ENCODE measurements at places on chromosomes 7 and 10.

GRCh38 chr7:4204513-4205165 is 477.5 kb upstream of the FOXK1 start:
- H3K4me1 ChIP-seq, result no peaks in the 10 kb centered on the region
- no peak overlapping the region for H3K4me3 ChIP-seq
- no peaks in the 10 kb centered on the region for H3K36me3 ChIP-seq

- DNase-seq, result no peak
- peaks cover 2% of the 10 kb centered on the region for H3K4me1 ChIP-seq
- no peak overlapping the region for H3K4me3 ChIP-seq
- no peaks in the 10 kb centered on the region for H3K27me3 ChIP-seq
- no peak overlapping the region for H3K27ac ChIP-seq
Measured at GRCh38 chr7:155631155-155631554, 13.3 kb upstream of the RBM33 start.

DNA sequence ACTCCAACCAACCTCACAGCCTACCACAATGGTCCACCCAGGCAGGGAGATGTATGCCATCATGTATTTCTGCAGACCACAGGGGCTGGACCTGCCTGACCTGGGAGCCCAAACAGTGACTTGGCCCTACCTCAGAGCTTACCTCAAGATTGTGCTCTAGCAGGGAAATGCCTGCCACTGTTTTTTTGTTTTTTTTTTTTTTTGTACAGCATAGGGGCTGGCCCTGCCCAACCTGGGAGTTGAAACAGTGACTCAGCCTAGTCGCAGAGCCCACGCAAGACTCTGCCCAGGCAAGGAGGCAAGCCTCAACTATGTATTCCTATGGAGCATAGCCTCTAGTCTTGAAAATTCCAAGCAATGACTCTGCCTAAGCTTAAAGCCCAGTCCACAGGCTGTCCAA is 39.3 kb upstream of the CDK6 start:
- peaks cover 35% of the 10 kb centered on the region for H3K4me1 ChIP-seq
- H3K27me3 ChIP-seq, result peaks cover 17% of the 10 kb centered on the region
- no peak overlapping the region for H3K27ac ChIP-seq
- peaks cover under 1% of the 10 kb centered on the region for H3K36me3 ChIP-seq

GRCh38 chr7:36053589-36053988 is 99.5 kb upstream of the EEPD1 start:
- H3K27me3 ChIP-seq, result peaks cover 3% of the 10 kb centered on the region
- H3K27ac ChIP-seq, result no peak overlapping the region
